ENCODE measurements at places on chromosomes 3 and 15.

DNA sequence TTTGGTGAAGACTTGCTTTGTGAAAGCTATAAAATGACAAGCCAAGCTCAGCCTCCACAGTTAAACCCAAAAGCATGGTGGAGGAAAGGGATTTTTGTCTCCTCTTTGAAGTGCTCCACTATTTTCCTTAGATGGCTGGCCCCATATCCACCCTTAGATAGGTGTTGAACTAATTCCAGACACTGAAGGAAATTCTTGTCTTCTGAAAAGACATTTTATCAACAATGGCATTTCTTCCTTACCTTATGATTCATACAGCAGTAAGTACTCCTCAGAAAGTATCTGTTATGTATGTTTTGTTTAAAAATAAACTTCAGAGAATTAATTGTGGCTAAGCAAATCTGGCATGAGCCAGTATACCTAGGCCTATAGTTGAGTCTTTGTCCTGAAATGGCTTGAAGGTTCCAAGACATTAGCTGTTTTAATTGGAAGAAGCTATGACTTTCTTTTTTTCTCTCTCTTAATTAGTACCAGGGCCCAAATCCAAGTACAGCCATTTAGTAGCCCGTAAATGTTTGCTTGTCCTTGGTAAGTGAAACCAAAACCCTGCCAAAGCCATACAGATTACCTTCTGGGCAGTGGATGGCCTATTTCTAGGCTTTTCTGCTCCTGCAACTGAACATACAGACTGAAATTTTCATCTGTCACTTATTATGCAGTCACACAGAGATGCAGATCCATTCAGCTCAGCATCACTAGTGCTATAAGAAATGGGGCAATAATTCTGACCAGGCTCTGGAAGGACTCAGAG lies 5.1 kb upstream of the BFSP2 start:
- DNase-seq, result no peak

- DNase-seq, result no peak
These were observed 1.6 kb downstream of the PHGR1 start for GRCh38 chr15:40352281-40352901.

DNA sequence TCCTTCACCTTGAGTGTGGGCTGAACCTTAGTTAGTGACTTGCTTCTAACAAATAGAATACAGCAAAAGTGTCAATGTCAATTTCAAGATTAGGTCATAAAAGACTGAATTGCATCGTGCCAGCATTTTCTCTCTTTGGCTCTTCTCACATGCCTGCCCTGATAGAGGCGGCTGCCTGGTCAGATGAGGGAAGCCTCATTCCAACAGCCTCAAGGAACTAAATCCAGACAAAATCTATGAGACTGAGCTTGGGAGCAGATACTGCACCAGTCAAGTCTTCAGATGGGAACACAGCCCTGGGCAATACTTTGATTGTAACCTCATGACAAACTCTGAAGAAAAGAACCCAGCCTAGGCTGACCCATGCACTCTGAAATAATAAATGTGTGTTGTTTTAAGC lies 63.5 kb upstream of the MFGE8 start:
- no peak for DNase-seq

- no peak for DNase-seq
These were observed 21.8 kb downstream of the NUDT16 start for GRCh38 chr3:131403216-131403895.

DNA sequence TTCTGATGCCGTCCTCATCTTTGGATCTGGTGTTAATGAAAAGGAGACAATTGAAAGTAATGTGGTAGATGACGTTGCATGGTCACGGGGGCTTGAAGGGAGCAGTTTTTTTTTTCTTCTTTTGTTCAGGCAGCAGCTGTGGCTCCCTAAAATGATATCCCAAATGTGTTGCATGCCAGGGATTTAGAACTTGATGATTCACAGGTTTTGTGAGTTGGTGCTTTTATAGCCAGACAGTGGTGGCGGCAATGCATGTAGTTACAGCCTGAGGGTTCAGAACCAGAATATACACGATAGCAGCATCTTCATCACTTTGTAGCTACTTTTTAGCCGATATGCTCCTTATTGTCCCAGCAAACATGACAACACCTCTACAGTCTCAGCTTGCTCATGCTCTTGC lies 133.4 kb downstream of the CHST2 start:
- DNase-seq, result no peak

DNA sequence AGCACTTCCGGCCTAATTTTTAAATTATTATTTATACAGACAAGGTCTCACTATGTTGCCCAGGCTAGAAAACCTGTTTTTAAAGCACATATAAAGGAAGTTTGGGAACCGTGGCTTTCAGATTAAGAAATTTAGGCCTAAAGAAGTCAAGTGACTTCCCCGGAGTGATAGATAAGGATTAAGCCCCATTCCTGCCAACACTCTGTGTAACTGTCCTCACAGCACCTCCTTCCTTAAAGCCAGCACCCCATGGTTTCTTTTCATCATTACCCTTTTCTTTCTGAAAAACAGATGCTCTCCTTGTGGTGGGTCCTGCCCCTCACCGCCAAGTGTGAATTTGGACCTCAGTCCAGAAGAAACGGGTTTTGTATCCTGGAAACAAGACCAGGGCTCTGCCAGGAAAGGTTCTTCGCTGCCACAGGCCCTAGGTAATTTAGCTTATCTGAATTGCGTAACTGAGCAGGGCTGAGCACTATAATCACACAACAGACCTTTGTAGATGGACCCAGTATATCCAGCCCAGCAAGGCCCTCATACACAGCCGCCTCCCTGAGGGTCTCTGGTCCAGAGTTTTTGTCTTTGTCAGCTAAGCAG lies 231.3 kb downstream of the PLCL2 start:
- DNase-seq, result no peak

DNA sequence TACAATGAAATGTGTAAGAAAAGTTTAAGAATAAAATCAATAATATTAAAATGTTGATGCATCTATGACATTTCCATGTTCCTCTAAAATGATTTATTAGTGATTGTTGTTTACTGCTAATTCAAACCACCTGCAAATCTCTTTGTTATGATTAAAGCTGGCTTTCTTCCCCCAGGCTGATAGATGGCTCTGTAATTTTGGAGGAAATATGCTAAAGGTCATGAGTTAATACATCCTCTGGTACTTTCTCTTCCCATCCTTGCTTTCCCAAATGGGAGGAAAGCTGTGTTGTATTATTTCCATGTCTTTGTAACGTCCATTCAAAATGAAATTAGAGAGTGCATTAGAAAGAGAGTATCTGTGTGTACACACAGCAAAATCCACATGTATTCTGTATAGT lies 139.5 kb upstream of the TMCO5A start:
- no peak for DNase-seq

DNA sequence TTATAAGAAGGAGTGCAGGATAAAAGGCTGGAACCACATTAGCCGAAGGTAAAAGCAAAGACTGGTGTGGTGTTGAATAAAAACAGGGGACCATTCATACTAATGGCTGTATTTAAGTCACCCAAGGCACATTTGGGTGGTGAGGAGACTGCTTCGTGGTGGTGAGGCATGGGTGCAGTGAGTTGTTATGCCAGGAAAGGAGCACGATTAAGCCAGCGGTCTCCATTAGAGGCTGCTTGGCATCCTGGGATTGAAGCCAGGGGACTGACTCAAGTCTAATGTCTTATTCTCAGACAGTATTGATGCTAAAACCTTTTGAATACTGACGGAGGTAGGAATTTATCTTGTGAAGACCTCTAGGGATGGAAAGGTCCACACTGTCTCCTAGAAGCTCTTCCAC lies 21.9 kb downstream of the FEM1B start:
- no peak for DNase-seq

DNA sequence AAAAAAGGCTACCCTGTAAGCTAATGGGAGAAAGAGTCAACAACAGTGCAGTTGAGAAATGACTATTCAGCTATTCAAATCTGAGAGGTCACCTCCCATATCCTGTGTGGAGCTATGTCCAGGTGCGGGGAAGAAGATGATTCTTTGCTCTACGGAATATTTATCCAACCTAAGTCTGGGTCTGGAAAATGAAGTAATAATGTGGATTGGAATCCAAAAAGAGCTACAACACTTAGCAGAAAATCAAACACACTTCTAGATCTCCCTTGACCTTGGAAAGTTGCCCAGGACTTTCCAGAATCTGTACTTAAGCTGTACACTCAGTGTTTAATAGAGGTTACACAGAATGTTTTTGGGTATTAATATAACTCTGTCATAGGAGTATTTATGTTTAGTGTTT lies 251.9 kb downstream of the NAALADL2 start:
- no peak for DNase-seq

Data from posterior vena cava (tissue), 2 donors.